ENCODE measurements at places on chromosomes 3 and 15.

DNA sequence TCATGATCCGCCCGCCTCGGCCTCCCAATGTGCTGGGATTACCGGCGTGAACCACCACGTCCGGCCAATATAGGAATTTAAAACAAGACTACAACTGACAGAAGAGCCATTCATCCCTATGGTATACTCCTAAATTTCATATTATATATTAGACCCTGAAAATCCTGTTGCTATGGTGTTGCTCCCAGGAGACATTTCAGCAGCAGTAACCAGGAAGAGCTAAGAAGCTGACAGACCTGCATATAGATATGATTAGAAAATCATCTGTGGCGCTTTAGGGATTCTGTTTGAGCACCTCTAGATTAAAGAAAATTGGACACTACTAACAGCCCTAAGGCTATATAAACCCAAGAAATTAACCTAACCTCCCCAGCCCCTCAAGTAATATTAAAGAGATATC is 38.8 kb downstream of the TBL1XR1 start:
- no peak for DNase-seq

DNA sequence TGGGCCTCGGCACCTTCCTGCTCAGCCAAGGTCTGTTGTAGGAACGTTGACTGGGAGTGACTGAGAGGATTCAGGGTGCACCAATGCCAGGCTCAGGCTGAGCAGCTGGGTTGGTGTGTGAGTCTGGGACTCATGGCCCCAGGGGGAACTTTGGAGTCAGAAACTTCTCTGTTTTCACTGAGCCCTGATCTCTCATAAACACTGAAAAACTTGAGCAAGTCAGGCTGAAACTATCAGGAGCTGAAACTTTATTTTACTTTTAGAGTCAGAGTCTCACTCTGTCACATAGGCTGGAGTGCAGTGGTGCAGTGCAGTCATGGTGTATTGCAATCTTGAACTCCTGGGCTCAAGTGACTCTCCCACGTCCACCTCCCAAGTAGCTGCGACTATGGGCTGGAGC is 3.0 kb downstream of the TRAK1 start:
- no peak for DNase-seq

GRCh38 chr3:69723389-69723788 is 15.9 kb upstream of the MITF start:
- no peak for DNase-seq

- DNase-seq: no peak
Measured at GRCh38 chr3:8608041-8608790, 36.4 kb downstream of the SSUH2 start.

DNA sequence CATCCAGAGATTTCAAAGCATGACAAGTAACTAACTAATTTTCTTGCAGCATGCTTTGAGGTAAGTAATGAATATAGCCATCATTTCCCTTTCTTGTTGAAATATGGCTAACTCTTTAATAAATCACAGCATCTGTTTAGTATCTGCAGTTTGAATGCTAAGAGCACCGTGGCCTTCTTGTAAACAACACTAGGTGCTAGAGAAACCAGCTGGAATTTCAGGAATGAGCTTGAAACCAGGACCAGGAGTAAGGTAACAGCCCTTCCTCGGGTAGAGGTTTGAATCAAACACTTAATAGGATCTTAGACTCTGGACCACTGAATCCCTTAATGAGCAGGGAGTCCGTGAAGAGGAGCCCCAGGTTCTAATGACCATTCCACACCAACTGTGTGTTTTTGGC is 13.6 kb downstream of the CALML4 start:
- DNase-seq: no peak

DNA sequence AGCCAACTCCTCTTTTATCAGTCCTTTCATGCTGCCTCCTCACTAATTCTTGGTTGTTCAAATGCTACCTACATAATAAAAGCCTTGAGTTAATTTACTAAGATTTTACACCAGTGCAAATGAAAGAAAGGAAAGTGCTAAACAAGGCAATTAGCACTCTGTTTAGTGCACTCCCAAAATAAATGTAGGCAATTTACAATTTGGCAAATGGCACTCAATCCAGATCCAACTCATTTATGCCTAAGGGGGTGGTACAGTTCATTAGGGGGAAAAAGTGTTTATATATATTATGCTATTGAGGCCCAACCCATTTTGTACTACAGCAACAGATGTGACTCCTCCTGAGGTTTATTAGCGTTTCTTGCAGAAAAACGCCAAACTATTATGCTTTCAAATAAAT is 370.1 kb downstream of the NR2F2 start:
- DNase-seq: no peak

- no peak for DNase-seq
Measured at GRCh38 chr3:174062923-174063322, 665.4 kb downstream of the NLGN1 start.

DNA sequence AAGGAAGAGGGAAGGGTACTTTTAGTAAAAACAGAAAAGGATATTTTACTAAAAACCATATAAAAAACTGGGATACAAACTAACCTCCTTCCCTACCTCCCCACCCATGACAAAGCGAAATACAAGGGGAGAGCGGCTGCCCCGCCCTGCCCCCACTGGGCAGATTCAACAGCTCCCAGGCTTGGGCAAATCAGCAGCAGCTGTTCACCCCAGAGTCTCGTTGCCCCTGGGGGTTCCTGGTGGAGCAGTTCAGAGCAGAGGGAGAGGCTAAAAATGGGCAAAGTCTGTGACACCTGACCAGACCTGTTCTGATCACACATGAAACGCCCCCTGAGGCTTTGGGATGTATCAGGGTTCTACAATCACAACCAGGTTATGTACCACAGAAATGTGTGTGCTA is 2.5 kb upstream of the ETFA start:
- no peak for DNase-seq

- no peak for DNase-seq
Measured at GRCh38 chr15:45347033-45347432, 31.3 kb downstream of the GATM start.

- no peak for DNase-seq
Measured at GRCh38 chr3:23968463-23969184, 23.5 kb downstream of the NR1D2 start.

DNA sequence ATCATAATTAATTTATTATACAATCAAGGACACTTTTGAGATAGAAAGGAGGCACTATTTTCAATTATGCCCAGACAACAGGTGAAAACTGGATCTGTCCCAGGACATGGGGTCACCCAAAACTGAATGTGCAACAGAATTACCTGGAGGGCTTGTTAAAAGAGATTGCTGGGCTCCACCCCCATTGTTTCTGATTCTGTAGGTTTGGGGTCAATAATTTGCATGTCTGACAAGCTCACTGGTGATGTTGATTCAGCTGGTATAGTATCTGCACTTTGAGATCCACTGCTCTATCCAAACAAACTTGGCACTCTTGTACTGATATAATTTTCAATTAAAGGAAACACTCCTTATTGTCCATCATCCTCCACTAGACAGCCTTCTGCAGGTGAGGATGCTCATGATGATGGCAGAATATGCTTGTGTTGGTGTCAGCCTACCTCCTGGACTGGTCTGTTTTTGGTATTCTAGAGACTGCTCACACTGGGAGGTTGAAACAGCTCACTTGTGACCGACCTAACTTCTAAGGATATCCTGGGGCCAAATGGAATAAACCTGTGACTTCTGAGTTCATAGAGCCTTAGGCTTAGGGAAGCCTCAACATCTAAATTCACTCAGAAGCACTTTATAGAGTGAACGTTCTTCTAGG is 2.2 kb downstream of the P2RY14 start:
- no peak for DNase-seq

All from stimulated activated CD4-positive, alpha-beta T cell treated with anti-CD3 and anti-CD28 coated beads, Interleukin-4, amount 100 ng/mL, for 4 hours (primary cell).